ENCODE measurements at places on chromosomes 4 and X.

DNA sequence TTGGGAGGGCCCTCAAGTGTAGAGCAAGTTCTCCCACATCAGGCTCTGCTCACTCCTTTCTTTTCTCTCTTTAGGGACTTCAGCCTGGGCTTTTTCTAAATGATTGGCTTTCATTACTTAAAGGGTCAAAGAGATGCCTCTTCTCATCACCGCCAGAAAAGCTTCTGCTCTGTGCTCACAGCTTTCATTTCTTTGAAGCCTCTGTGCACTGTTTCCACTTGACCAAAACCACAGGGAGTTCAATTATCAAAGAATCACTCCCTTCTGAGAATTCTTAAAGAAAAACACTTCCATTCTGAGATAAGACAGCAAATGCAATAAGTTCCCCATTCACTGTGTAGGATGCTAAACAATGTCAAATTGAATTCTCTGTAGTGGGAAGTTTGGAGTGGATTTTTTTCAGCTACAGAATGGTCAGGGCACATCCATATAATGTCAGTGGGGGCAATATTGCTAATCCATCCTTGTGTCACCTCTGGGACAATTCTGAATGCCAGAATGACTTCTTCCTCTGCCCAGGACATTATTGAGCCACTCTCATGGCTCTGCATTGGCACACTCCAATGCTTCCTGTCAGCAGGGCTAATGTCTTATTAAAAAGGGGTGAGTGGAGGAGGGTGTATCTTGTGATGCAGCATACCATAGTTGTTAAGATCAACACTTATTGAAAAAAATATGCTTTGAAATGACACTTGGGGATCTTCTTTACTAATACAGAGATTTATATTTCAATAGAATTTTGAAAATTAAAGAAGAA lies 217.6 kb downstream of the SNCA start:
- no peak for DNase-seq

- DNase-seq = no peak
Observed at GRCh38 chrX:70044541-70045245, 5.0 kb downstream of the AWAT2 start.

DNA sequence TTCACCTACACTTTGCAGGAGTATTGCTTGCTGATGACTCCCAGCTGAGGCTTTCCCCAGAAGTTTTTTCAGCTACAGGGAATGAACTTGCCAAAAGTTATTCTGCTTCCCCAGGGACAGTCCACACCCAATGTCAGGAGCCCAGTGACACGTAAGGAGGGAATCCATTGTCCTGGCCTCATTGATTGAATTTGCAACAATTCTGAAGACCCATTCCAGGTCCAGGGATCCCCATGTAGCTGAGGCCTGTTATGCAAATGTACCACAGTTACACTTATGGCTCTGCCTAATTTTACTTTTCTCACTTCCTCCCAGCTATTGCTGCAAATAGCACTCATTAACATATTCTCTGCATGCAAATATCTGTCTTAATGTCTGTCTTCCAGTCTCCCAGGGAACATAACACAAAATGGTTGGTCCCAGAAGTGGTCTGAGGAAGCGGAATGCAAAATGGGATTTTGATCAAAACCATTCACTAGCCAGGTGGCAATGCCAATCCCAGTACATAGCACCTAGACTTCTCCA lies 113.7 kb upstream of the ACTRT1 start:
- DNase-seq = no peak

DNA sequence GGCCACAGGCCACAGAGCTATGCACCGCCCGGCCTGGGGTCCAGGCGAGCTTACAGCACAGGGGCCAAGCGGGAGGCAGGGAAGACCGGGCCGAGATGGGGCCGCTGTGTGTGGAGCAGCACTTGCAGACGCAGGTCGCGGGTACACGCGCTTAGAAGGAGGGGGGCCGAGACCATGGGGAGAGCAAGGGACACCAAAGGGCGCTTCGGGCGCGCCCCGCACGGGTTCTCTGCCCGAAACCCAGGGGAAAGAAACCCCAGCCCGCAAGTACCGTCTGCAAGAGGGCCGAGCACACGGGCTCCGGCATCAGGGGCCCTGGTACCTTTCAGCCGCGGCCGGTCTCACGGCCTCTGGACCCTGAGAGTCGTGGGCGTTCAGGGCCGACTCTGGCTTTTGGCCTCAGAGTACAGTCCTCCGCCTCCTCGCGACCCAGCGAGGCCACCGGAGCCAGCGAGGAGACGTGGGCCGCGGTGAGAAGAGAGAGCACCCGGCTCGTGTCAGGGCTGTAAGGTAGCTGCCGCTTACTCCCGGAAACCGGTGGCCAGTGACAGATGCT lies 342 bp downstream of the EOLA2 start:
- DNase-seq = no peak

Data from GDM1 (cell line).